Fibroblast of skin of back (primary cell): ENCODE measurements at places on chromosomes 12 and 14.

DNA sequence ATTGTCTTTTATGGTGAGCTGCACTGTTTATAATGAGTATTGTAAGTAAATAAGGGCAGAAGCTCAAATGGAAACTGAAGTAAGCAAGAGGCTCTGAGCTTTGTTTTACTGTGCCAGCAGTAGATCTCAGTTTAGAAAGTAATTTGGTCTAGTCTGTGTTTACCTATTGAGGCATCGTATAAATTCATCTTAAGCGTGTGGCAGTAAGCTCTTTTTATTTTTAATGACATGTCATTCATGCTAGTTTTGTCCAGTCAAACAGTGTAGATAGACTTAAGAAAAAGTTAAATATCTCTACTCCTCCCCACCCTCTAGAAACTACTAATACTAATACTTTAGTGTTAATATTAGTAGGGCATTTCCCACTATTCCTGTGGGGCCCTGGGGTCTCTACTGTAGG lies 2.0 kb downstream of the ANO6 start:
- no peak for DNase-seq

- DNase-seq = peak; percentile 79
Observed at GRCh38 chr12:67052981-67053380, 216.2 kb upstream of the CAND1 start.

DNA sequence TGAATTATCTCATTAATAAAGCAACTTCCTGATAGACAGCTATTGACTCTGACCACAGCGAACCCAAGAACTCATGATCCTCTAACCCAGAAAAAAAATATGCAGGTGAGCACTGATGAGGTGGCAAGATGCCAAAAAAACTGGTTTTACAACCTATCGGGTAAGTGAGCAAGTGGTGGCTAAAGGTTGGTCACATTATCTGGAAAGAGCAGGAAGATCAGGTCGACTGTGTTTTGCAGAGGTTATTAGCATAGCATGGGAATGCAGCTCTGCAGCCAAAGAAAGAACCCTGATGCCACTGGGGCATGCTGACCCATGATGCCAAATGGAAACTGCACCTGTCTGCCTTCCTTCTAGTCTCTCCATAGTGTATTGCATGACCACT lies 23.5 kb downstream of the BHLHE41 start:
- DNase-seq = no peak

DNA sequence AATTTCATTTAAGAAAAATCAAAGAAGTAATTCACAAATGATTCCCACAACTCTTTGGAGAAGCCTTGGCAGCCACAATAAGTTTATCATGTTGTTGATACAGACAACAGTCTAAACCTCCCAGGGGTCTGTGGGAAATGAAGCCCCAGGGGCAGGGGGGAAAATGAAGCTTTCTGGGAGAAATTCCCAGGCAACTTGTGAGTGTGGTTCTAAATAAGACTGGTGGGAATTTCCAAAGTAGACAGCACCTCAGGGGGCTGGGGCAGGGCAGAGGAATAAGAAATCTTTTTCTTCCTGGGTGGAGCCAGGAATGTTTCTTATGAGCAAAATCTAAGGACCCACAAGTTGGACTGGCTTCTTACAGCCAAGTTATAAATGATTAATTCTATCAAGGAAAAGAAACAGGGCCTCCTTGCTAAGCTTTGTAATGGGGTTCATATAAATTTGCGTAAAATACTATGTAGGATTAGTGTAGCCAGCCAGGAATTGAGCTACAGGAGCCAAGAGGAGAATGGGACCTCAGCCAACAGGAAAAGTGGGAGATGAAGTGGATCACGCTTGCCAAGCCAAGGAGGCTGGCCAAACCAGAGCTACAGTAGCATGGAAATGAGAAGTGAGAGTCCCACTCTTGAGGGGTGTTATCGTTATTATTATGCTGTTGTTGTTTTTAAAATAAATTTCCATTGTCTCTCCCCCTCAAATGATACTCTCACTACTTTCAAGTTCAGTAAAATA lies 182.9 kb upstream of the FAR2 start:
- no peak for DNase-seq

DNA sequence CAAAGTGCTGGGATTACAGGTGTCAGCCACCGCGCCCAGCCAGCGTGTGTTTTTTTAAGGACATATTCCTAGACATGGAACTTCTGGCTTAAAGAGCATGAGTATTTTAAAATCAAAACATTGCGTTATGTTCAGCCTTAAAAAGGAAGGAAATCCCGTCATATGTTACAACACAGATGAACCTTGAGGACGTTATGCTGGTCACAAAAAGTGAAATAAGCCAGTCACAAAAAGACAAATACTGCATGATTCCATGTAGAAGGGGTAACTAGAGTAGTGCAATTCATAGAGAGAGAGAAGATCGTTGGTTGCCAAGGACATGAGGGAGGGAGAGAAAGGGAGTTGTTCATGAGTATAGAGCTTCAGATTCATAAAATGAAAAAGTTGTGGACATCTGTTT lies 53.9 kb downstream of the ACACB start:
- DNase-seq = no peak

DNA sequence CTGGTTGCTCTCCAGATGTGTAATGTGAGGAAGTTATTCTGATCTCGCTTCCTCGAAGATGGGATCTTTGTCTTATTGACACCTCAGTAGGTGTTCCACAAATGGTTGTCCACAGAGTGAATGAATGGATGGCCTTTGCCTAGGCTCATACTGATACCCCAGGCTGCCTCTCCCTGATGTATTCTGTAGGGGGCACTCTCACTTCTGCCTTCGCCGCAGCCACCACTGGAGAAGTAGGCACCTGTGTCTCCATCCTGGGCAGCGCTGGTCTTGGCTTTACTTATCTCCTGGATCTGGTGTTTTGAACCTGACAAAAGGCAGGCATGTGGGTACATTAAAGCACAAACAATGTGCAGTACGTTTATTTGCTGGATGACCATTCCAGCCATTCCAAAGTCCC lies 82.1 kb downstream of the ZFP36L1 start:
- DNase-seq = no peak

- DNase-seq = peak; percentile 34
Observed at GRCh38 chr12:43789941-43790340, 16.2 kb downstream of the TWF1 start.

- peak; percentile 96 for DNase-seq
Observed at GRCh38 chr14:24429395-24430142, at the start of the genes CBLN3 and KHNYN. Gene CBLN3 (minus strand): TSS chr14:24429668. CDS start chr14:24429054, 614 bp downstream. Gene KHNYN (plus strand): TSS chr14:24429954. CDS start chr14:24430731, 777 bp downstream.

DNA sequence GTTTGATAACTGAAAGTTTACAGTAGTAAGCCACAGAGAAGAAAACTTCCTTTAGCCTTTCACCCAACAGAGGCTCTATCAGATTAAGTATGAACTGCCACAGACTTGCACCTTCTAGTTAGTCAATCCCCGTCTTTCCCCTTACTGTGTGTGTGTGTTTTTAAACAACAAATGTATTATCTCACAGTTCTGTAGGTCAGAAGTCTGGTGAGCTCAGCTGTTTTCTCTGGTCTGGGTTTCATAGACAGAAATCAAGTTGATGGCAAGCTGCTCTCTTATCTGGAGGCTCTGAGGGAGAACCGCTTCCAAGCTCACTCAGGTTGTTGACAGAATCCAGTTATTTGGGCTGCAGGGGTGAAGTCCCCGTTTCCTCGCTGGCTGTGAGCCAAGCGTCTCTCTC lies 320.5 kb downstream of the PRKD1 start:
- DNase-seq = no peak

DNA sequence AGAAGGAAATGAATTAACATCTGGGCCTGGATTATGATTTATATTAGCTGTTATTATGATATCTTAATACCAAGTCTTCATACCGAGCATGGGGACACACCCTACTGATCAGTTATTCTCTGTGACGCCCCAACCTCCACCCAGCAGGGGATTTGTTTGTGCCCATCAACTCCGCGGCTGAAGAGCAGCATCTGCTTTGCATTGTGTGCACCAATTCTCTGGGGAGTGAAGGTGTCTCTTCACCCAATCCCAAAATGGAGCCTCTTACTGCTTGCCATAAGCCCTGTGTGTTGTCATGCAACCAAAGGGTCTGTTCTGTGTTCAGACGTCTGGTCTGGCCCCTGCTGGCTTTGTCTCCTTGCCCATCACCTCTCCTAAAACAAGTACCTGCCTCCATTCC lies 25.4 kb downstream of the DHRS2 start:
- DNase-seq = no peak

- DNase-seq = no peak
Observed at GRCh38 chr12:7557227-7557626, 53.6 kb upstream of the CD163 start.

GRCh38 chr12:116529048-116529447 lies 30.1 kb upstream of the MAP1LC3B2 start:
- DNase-seq = no peak

GRCh38 chr14:61406198-61406597 lies 84.8 kb downstream of the PRKCH start:
- DNase-seq = no peak

DNA sequence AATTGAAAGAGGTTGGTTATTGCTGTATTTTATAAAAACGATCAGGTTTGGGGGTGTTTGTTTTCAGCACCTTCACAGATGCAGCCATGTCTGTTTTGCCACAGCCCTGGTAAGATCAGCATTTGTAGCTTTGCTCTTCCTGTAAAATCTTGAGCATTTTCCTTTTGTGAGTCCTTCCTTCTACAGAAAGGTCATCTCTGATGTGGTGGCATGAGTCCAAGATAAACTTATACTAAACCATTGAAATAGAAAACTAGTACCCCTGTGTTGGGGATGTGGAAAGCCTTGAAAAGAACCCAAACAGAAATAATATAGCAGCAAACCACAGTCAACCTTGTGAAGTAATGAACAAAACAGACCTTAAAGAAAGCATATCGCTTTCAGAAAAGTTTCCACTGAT lies 85.5 kb downstream of the TGFB3 start:
- DNase-seq = no peak

DNA sequence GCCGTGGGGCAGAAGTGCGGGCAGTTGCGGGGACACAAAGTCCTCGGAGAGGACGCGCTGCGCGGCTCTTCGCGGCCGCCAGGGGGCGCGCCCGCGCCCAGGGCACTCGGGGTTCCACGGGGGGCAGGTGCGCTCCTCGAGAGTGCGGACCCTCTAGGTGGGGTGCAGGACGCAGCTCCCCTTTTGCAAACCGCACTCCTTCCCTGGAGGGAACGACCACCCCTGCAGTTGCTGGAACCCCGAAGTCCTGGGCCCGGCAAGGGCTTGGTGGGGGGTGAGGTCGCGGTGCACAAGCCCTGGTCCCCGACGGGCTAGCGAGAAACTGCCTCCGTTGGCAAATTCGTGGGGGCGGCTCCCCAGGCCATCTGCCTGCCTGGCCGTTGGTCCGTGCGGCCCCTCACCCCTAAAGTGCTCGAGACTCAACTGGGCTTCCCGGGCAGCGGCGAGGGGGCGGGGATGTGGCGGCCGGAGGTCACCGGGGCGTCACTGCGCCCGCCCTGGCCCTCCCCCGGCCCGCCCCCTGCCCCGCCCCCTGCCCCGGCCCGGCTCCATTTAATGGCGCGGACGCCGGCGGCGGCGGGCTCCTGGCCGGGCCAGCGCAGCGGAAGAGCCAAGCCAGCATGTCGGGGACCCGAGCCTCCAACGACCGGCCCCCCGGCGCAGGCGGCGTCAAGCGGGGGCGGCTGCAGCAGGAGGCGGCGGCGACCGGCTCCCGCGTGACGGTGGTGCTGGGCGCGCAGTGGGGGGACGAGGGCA lies at the start of gene ADSS1:
ADSS1 (plus strand) TSS at position 579 of the 756 bp plus-strand sequence; CDS start at position 621, 42 bp downstream.
- DNase-seq = peak; percentile 34

DNA sequence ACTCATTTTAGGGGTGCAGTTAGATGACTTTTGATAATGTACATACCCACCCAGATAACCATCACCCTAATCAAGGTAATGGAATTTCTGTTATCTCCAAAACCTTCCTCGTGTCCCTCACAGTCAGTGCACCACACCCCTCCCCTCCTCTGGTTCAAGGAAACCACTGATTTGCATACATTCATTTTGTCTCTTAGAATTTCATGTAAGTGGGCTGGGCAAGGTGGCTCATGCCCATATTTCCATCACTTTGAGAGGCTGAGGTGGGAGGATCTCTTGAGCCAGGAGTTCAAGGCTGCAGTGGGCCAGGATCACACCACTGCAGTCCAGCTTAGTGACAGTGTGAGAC lies 15.7 kb downstream of the ADIPOR2 start:
- no peak for DNase-seq

DNA sequence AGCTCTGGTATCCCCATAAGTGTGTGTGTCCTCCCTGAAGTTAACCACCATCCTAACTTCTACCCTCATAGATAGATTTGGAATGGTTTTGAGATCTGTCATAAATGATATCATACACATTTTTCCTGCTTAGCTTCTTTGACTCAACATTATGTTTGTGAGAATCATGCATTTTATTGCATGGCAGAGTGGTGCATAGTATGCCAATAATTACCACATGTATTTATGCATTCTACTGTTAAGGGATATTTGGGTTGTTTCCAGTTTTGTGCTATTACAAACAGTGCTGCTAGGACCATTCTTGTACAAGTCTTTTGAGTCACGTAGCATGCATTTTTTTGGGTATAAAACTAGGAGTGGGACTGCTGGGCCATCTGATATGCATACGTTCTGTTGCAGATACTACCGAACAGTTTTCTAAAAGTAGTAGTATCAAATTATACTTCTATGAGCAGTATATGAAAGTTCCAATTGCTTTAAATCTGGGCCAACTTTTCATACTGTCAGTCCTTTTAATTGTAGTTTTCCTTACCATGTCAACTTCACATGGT lies 13.4 kb downstream of the GRIP1 start:
- DNase-seq = peak; percentile 84

DNA sequence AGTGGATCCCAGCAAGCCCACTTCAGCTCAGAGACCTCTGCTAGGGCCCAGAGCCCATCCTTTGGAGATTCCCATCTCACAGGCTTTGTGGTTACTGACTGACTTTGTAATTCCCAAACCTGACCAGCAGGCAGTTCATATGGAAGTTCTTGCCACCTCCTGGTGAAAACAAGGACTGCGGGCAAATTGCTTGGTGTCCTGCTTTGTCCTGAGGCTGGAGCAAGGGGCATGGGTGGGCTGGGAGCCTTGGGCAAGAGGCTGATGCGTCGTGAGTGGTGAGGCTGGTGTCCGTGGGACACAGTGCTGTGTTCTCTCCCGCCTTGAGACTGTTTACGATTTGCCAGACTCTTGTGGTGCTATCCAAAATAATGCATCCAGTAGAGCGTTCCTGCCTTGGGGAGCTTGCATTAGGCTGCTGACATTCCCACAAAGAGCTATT lies 91.0 kb downstream of the LRRC74A start:
- DNase-seq = peak; percentile 84

GRCh38 chr14:24900269-24901100 lies 149.5 kb downstream of the STXBP6 start:
- DNase-seq = peak; percentile 71
